H1 (cell line): ENCODE measurements at places on chromosomes 1 and 21. TPM values are rescaled to one million over a fixed set of nuclear protein-coding genes. Genes with fewer than 3 reads are reported as not detected.

DNA sequence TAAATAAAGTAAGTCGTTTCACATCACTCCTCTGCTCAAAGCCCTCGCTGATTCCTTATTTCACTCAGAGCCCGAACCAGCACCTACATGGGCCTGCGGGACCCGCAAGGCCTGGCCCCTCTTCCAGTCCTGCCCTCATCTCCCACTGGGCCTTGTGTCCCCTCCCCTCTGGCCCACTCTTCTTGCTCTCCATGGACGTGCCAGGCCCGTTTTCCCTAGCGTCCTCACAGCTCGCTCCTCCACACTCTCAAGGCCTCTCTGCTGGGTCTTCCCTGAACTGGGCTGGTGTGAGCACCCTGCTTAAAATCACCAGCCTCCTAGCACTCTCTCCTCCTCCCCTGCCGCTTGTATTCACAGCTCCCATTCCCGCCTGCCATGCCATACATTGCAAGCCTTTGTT, 237.9 kb downstream of the FOXD2 start:
- H3K4me1 ChIP-seq = no peaks in the 10 kb centered on the region
- H3K4me3 ChIP-seq = no peak overlapping the region
- DNase-seq = no peak
- H3K36me3 ChIP-seq = no peaks in the 10 kb centered on the region

DNA sequence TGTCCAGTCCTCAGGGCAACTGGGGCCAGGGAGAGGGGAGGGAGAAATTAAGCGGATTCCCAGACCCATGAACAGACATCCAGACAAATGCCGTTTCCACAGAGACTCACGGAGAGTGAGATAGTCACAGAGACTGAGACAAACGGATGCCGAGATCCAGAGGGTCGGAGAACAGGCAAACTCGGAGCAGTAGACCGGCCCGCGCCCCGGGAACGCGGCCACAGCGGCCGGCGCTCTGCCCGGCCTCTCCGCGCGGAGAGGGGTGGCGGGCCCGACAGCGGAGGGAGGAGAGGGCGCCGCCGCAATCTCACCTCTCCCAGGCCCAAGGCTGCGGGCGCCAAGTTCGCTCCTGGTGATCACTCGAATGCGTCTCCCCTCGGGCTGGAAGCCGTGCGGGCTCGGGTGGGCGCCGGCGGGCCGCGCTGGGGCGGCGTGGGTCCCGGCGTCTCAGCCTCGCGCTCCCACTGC, 831 bp upstream of the FOXD2 start:
- no peak overlapping the region for H3K27ac ChIP-seq
- no peaks in the 10 kb centered on the region for H3K36me3 ChIP-seq
- peaks cover 15% of the 10 kb centered on the region for H3K4me1 ChIP-seq
- no peak for DNase-seq

- no peaks in the 10 kb centered on the region for H3K36me3 ChIP-seq
- no peaks in the 10 kb centered on the region for H3K27me3 ChIP-seq
- H3K4me1 ChIP-seq = peaks cover 38% of the 10 kb centered on the region
These were observed 181.2 kb upstream of the RAB4A start for GRCh38 chr1:229089586-229090208.

DNA sequence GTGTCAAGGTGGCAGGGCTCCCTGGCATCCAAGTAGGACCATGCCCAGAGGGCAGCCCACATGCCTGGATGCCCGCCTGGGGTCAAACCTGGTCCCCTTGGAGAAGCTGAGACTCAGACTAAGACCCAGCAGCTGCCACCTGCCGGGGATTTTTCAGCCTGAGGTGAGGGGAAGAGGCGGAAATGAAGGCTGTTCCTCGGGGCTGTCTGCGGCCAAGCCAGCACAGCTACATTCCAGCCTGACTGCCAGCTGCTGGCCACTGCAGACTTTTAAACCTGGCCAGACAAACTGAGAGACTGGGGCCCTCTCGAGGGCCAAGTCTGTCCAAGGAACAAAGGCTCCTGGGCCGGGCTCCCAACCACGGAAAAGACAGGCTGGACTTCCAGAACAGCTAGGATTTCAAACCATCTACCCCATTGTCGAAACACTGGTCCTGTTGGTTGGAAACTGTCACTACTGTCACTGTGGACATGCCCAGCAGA, 21.9 kb upstream of the PLEKHG5 start:
- no peaks in the 10 kb centered on the region; the same call in 1 of the 2 replicates for H3K4me1 ChIP-seq
- H3K27me3 ChIP-seq = no peaks in the 10 kb centered on the region
- H3K36me3 ChIP-seq = no peaks in the 10 kb centered on the region
- H3K4me3 ChIP-seq = no peak overlapping the region
- no peak for DNase-seq

- peaks cover 3% of the 10 kb centered on the region; the same call in 1 of the 2 replicates for H3K27me3 ChIP-seq
- 0 out of 2 replicates have a peak overlapping the region, but pooled peaks have one; percentile 4 for H3K4me3 ChIP-seq
- DNase-seq = no peak
- H3K27ac ChIP-seq = no peak overlapping the region
- H3K36me3 ChIP-seq = peaks cover 24% of the 10 kb centered on the region
- peaks cover 21% of the 10 kb centered on the region for H3K4me1 ChIP-seq
These were observed 5.4 kb upstream of the TNFRSF25 start for GRCh38 chr1:6471086-6471969.

DNA sequence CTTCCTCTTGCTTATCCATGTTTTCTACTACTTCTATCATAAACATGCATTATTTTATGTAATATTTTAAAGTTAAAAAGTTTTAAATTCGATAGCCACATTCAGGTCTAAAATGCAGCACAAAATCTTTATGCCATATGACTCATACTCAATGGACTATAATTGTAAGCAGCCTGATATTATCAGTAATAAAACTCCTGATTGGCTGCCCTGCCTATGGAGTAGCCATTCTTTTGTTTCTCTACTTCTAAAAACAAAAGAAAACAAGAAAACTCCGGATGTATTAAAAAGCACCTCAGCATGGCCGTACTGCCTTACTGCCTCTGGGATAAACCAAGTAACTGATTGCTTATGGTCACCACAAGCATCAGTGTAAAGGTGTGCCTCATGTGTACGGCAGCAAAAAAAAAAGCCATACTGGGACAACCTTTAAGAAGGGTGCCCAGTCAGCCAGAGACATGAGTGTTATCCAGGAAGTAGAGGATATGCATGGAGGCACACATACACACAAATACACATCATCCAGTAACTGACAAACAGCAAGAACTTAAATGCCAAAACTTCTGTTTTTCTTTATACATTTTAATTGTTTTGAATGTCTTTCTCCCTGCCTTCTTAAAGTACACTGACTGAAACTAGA, 9.2 kb downstream of the SLC35D1 start:
- DNase-seq = no peak
- H3K4me1 ChIP-seq = no peaks in the 10 kb centered on the region
- H3K27me3 ChIP-seq = no peaks in the 10 kb centered on the region

DNA sequence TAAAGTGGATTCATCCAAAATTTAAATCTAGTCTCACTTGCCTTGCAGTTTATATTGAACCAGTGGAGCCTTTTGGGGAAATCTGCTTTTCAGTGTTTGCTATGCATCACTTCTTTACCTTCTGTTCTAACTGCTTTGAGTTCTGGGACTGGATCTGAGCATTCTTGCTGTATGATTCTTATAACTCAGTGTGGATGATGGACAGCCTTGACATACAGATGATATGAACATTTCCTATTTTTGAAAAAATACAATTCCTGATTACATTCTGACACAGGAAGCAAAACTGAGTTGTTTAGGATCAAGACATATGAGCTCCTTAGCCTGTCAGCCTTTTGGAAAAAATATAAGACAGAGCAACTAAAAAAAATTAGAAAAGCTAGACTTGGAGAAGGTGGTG, 115.2 kb downstream of the DISP1 start:
- H3K4me3 ChIP-seq = no peak overlapping the region
- no peaks in the 10 kb centered on the region for H3K36me3 ChIP-seq
- H3K27me3 ChIP-seq = no peaks in the 10 kb centered on the region
- H3K4me1 ChIP-seq = no peaks in the 10 kb centered on the region

- H3K36me3 ChIP-seq = no peaks in the 10 kb centered on the region
- H3K27me3 ChIP-seq = no peaks in the 10 kb centered on the region
- H3K4me3 ChIP-seq = no peak overlapping the region
- DNase-seq = no peak
These were observed 75.7 kb upstream of the LAMC2 start for GRCh38 chr1:183110326-183110880.

- peak overlapping the region; percentile 61 for H3K4me3 ChIP-seq
- H3K36me3 ChIP-seq = no peaks in the 10 kb centered on the region
- H3K27ac ChIP-seq = peak overlapping the region; percentile 81; the same call in 1 of the 2 replicates
- peaks cover 28% of the 10 kb centered on the region for H3K4me1 ChIP-seq
- no peaks in the 10 kb centered on the region for H3K27me3 ChIP-seq
These were observed 1.4 kb upstream of the SKI start for GRCh38 chr1:2226525-2227345.

DNA sequence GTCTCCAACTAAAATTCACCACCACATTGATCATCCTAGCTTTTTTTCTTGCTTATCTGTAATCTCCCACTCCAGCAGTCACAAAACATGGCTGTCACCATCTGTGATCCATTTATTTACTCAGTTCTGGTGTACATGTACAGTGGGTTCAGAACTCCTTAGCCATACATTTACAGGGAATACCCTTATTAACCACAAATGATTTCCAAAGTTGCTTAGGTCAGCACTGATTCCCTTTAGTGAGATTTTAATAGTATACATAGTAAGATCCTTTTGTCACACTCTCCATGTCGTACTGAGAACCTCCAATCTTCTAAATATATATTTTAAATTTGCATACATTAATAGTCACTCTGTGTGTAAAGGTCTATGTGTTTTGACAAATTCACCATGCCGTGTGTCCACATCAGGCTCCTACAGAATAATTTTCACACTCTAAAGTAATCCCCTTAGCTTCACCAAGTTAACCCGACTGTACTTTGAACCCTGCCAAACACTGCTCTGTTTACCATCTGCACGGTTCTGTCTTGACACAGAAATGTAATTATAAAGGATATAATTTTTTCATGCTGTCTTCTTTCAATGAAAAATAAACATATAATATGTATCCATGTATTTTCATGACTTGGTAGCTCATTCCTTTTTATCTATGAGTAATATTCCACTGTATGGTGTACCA, 473.6 kb upstream of the ZP4 start:
- no peak overlapping the region for H3K4me3 ChIP-seq
- H3K27ac ChIP-seq = no peak overlapping the region
- no peak for DNase-seq
- no peaks in the 10 kb centered on the region for H3K27me3 ChIP-seq

DNA sequence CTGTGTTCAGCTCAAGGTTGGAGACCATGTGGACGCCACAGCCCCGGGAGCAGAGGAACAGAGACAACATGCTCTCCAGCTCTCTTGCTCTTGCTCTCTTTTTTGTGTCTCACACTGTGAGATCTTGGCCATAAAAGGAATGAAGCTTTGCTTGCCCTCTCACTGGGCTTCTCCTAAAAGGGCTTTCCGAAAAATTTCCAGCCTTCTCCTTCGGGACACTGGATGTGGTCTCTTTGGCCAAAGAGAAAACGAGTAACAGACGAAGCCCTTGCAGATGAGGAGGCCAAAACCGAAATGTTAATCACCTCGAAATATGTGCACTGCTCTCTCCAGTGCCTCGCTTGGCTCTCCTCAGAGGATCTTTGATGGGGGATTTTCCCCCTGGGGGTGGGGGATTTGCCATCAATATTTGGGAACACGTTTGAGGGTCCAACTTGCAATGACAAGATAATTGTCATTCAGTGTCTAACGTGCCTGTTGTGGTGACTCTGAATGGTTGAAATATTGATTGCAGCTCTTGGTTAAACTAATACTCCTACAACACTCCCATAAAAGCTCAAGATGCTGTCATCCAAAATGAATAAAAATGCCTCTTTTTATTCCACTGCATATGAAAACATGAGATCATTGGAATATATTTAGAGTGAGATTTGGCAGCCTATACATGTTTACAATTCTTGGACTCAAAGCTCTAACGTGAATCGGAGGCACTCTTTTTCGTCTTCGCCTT, 68.6 kb upstream of the ANGPTL1 start:
- no peak for DNase-seq

- H3K4me1 ChIP-seq = peaks cover under 1% of the 10 kb centered on the region; the same call in 1 of the 2 replicates
- H3K4me3 ChIP-seq = no peak overlapping the region
- no peak for DNase-seq
- H3K36me3 ChIP-seq = no peaks in the 10 kb centered on the region
These were observed 44.3 kb upstream of the TMPRSS2 start for GRCh38 chr21:41552254-41552653.

GRCh38 chr1:174344162-174344561, 103.6 kb upstream of the GPR52 start:
- H3K4me3 ChIP-seq = no peak overlapping the region
- no peaks in the 10 kb centered on the region for H3K27me3 ChIP-seq
- no peak overlapping the region for H3K27ac ChIP-seq
- H3K36me3 ChIP-seq = no peaks in the 10 kb centered on the region
- no peaks in the 10 kb centered on the region for H3K4me1 ChIP-seq

DNA sequence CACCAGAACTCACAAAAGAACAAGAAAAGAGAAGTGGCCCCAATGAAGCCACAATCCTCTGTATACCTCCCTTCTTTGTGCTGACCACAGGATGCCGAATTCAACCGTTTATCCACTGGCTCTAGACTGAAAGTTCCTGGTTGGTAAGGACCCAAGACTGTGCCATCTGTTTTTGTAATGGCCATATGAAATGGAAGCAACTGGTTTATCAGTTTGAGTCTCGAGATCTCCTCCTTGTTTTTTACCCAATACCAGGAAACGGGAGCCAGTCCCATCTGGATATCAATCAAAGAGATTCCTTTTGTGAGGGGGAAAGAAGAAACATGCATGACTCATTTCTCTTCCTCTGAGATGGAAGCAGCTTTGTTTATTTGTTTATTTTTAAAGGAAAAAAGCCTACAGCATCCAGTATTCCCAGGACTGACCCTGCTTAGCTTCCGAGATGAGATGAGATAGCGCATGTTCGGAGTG, 32.4 kb upstream of the ZNF124 start:
- no peaks in the 10 kb centered on the region for H3K27me3 ChIP-seq
- peaks cover under 1% of the 10 kb centered on the region; the same call in 1 of the 2 replicates for H3K36me3 ChIP-seq
- H3K4me1 ChIP-seq = 0 out of 2 replicates have a peak, but pooled peaks cover 1% of the 10 kb centered on the region
- DNase-seq = no peak
- H3K27ac ChIP-seq = no peak overlapping the region

DNA sequence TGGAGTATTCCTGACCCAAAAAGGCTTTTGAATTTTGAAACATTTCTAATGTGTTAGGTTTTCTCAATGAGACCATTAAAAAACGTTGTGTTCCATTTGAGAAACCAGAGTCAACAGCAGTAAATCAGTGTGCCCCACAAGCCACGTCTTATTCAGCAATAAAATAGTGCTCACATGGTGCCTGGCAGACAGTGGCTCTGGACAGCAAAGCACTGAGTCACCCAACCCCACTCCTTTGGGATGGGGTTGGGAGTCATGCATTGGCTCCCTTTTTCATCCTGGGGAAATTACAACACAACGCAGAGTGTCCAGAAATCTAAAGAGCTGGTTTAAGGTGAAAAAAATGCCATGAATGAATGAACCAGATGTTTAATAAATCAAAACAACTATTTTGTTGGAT, 46.5 kb downstream of the KCNJ15 start:
- no peak for DNase-seq
- H3K4me1 ChIP-seq = no peaks in the 10 kb centered on the region
- no peaks in the 10 kb centered on the region for H3K27me3 ChIP-seq
- no peaks in the 10 kb centered on the region for H3K36me3 ChIP-seq

GRCh38 chr1:232249861-232250777, 379.8 kb downstream of the SIPA1L2 start:
- H3K4me1 ChIP-seq = 0 out of 2 replicates have a peak, but pooled peaks cover 3% of the 10 kb centered on the region
- H3K27me3 ChIP-seq = peaks cover 65% of the 10 kb centered on the region
- DNase-seq = no peak
- H3K27ac ChIP-seq = no peak overlapping the region
- no peak overlapping the region for H3K4me3 ChIP-seq

Gene THEMIS2
- total RNA-seq = 12.4 and 17.3 TPM in 2 replicates

Gene CRYAA
- not detected in 2 replicates for total RNA-seq

Gene IGFN1
- total RNA-seq = not detected in 2 replicates

Gene CCDC181
- 2.4 and 3.7 TPM in 2 replicates for total RNA-seq

Gene IVL
- not detected in 2 replicates for total RNA-seq

Gene FCGR1A
- not detected in 2 replicates for total RNA-seq

Gene LYPD8
- total RNA-seq = not detected in 2 replicates

Gene RCAN3
- total RNA-seq = 15.2 and 16.6 TPM in 2 replicates
